ENCODE measurements at places on chromosomes 11 and 22. TPM values are rescaled to one million over a fixed set of nuclear protein-coding genes. Genes with fewer than 3 reads are reported as not detected.

Gene MAPK8IP2
- 10.8 TPM for total RNA-seq

Gene SC5D
- 25.6 TPM for total RNA-seq

Gene CDC42EP2
- total RNA-seq: 5.3 TPM

Gene NFAM1
- total RNA-seq: not detected

Gene SSTR3
- total RNA-seq: not detected

Gene TRMT112
- total RNA-seq: 683 TPM
